ENCODE measurements at places on chromosomes 5 and 9.

GRCh38 chr9:89719202-89719601, 114.4 kb downstream of the GADD45G start:
- DNase-seq, result no peak

GRCh38 chr5:89200899-89201298, 317.9 kb upstream of the MEF2C start:
- DNase-seq, result no peak

DNA sequence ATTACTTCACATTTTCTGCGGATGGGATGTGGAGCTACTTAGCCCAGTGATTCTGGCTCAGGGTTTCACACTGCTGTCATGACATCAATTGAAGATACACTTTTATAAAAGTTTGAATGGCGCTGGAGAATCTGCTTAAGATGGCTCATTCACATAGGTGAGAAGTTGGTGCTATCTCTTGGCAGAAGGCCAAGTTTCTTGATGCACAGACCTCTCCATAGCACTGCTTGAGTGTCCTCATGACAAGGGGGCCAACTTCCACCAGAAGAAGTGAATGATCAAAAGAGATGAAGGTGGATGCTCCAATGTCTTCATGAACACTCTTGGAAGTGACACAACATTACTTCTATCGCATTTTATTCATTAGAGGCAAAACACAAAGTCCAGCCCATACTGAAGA, 403.7 kb upstream of the CCNG1 start:
- no peak for DNase-seq

DNA sequence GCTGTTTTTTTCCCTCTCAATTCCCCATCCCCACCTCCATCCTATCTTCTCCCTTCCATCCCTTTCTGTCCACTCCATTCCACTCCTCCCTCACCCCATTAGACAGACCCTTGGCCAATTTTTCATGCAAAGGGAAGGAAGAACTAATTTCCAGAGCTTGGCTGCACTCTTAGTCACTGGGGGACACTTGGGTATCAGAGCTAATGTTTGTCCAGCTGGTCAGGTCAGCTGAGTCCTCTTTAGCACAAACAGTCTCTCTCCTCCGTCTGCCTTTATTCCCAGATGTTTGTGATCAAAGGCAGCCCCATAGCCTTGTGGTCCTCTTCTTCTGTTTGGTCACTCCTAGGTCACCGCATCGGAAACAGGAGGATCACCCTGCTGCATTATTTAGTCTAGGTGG, 148.5 kb downstream of the NMUR2 start:
- DNase-seq, result no peak

GRCh38 chr5:870956-871355, 20.2 kb upstream of the ZDHHC11 start:
- DNase-seq, result no peak

- DNase-seq, result no peak
Measured at GRCh38 chr5:40052808-40053207, 626.9 kb upstream of the PTGER4 start.

Measured in stimulated activated CD8-positive, alpha-beta memory T cell treated with anti-CD3 and anti-CD28 coated beads, Interleukin-2, amount 100 ng/mL, for 1 hour (primary cell).